Activated CD4-positive, alpha-beta T cell treated with anti-CD3 and anti-CD28 coated beads for 24 hours (primary cell): ENCODE measurements at places on chromosomes 16 and 17.

DNA sequence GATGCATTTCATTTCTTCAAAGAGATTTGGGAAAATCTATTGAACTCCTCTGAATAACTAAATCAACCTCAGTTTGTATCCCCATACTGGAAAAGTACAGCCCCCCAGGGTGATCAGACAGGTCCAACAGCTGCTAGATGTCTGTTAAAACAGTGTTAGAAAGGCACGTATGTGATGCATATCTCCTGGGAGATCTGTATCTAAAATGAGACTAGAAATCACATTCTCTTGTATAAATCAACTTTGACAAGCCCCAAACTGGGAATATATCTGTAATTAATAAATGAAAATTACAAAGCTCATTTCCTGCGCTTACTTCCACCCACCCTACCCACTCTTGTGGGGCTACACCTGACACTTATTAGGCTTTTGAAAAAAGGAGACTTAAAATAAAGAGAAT is 3.8 kb upstream of the KIF2B start:
- DNase-seq: no peak

GRCh38 chr16:12255919-12256665 is 279.6 kb downstream of the SNX29 start:
- DNase-seq: no peak

GRCh38 chr16:85137323-85138072 is 25.2 kb upstream of the CIBAR2 start:
- no peak for DNase-seq

DNA sequence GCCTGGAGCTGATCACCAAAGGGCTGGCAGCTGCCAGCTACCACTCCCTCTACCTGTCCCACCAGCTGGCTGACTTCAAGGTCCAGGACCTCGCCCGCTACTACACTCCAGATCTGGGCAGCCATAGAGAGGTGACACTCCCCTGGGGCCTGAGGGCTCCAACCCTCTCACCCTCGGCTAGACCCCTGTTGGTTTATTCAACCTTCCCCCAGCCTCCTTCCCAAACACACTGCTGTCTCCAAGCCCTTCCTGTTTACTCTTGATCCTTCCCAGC is 18.0 kb downstream of the ALOX12B start:
- no peak for DNase-seq

DNA sequence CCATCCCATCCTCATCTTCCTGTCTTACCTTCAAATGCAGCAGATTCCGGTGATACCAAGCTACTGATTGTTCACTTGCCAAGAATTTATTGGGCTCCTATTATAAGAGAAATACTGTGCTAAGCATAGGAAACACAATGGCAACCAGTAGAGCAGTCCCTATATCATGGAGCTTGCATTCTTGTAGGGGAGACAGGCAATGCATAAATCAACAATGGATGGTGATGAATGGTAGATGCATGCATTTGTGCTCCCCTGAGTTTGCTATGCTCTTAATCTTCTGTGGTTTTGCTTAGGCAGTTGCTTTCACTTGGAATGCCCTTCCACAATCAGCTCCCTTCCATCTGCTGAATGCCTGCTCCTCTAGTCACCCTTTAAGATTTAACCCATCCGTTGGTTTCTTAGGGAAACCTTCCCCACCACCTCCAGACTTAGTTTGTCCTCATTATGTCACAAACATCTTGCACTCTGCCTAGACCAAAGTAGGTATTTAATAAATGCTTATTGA is 200.2 kb upstream of the TOX3 start:
- no peak for DNase-seq

DNA sequence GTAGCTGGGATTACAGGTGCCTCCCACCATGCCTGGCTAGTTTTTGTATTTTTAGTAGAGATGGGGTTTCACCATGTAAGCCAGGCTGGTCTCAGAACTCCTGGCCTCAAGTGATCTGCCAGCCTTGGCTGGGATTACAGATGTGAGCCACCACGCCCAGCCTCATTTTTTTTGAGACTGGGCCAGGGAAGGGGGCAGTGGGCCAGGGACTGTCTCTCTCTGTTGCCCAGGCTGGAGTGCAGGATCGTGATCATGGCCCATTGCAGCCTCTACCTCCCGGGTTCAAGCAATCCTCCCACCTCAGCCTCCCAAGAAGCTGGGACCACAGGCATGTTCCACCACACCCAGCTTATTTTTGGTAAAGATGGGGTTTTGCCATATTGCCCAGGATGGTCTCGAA is 16.0 kb downstream of the RSL1D1 start:
- DNase-seq: no peak

GRCh38 chr16:18969050-18969854 is 14.5 kb upstream of the TMC7 start:
- peak; percentile 68 for DNase-seq
